ENCODE measurements at places on chromosomes 1 and 21. TPM values are rescaled to one million over a fixed set of nuclear protein-coding genes. Genes with fewer than 3 reads are reported as not detected.

GRCh38 chr21:44783020-44783696 is 18.5 kb downstream of the UBE2G2 start:
- no peak for DNase-seq

Gene CRABP2
- total RNA-seq = 0.45 TPM

DNA sequence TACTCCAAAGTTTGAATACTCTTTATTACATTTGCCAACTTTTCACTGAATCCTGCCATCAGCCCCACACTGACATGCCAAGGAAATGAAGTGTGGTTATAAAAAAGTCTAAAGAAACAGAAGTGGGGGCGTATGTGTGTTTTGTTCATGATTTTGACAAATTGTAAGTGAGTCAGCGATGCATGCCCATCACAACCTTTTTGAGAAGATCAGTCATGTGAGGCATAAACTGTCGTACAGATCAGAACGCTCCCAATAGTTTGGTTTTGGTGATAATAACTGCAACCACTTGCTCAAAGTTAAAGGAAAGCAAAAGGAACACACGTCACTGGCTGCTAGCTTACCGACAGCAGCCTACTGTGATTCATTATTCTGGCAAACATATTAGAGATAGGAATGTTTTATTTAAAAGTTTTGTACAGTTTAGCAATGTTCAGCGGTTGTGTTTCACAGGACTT is 95.6 kb downstream of the RGS2 start:
- peak; percentile 56 for DNase-seq

GRCh38 chr21:17045214-17045853 is 467.5 kb upstream of the CXADR start:
- DNase-seq = no peak

DNA sequence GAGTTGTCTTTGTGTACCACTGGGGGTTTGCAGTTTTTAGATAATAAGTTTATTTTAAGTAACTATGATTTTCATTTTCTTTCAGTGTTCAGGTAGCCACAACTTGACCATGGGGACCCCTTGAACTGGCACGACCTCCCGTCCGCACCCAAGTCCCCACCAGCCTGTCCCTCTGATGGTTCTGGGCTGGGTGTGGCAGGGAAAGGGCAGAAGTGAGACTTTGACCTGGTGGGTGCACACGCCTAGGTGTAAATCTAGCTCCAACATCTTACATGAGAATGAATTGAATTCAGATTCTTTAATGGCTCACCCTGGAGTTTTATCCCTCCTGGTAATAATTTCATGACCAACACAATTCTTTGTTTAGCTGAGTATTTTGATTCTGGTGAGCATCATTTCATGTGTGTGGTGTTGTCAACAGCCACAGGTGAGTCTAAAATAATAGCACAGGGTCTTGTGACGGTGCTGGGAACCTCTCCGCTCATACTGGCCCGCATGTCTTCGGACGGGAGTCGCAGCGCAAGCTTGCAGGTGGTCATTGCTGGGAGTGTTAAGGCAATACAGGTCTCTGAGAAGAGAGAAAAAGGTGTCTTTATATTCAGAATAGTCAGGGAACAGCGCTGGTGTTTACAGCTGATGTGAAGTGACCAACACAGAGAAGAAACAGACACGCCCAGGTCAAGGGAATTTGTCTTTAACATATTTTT is 50.8 kb upstream of the POFUT2 start:
- DNase-seq = no peak

DNA sequence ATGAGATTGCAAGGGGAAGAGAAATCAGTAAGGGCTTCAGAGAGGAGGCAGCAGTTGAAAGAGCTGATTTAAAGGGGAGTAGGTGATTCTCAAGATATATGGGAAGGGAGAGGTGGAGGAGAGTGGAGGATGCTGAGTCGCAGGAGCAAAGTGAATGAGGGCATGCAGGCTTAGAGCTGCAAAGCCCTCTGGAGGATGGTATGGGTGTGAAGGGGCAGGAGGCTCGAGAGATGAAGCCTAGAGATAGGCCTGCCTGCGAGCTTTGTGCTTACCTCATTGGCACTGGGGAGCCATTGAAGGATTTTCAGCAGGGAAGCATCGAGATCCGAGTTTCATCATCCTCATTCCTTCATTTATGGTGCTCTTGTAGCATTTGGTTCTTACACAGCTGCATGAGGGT is 15.8 kb upstream of the SH2D2A start:
- DNase-seq = no peak

Gene CEP350
- total RNA-seq = 30.3 TPM

DNA sequence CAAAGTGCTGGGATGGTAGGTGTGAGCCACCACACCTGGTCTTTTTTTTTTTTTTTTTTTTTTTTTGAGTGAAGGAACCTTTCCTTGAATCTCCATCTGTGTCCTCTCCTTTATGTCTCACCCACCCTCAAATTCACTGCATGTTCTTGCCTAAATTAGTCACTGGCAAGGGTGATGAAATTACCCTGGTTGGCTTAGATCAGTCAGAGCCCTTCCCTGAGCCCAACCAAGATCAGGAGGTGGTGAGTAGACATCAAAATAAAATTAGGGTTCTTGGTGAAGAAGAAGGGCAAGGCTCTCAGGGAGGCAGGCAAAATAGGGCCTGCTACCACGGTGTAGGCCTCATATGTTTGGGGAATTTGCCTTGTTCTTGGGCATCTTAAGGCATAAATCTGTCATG is 5.3 kb upstream of the TNN start:
- no peak for DNase-seq

DNA sequence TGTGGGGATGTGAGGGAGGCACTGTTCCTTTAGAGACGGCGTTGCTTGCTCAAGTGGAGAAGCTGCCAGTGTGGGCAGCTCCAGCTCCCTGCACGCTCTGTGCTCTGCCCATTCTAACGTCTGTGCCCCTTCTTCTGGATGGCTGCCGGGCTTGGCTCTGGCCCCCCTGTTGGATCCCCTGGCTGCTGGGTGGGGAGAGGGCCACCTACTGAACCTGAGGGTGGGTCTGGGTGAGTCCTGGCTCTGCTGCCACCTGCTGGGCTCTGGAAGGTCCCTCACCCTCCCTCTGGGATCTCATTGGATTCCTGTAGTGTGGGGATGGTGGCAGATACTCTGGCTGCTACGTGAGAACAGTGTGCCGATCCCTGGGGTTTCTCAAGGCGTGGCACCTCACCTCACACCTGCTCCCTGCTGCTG is 5.0 kb downstream of the PFKL start:
- DNase-seq = peak; percentile 55

Gene C1orf141
- total RNA-seq = 0.25 TPM

DNA sequence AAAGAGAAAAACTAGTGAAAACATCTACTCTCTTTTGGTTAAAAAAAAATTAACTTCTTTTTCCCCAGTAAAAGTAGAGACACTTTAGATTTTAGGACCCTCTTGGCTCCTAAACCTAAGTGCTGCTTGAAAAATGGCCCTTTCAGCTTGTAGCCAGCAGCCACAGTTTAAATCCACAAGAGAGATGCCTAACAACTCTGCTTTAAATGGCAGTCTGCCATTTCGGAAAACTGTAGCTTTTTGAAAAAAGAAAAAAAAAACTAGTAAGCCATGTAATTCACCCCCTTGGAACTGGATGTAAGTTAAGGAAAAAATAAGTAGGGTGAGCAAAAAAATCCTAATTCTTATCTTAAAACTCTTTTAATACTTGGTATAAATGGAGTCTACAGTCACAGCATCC is 56.0 kb downstream of the LHX9 start:
- no peak for DNase-seq

GRCh38 chr1:230246551-230246950 is 179.5 kb downstream of the GALNT2 start:
- DNase-seq = no peak

DNA sequence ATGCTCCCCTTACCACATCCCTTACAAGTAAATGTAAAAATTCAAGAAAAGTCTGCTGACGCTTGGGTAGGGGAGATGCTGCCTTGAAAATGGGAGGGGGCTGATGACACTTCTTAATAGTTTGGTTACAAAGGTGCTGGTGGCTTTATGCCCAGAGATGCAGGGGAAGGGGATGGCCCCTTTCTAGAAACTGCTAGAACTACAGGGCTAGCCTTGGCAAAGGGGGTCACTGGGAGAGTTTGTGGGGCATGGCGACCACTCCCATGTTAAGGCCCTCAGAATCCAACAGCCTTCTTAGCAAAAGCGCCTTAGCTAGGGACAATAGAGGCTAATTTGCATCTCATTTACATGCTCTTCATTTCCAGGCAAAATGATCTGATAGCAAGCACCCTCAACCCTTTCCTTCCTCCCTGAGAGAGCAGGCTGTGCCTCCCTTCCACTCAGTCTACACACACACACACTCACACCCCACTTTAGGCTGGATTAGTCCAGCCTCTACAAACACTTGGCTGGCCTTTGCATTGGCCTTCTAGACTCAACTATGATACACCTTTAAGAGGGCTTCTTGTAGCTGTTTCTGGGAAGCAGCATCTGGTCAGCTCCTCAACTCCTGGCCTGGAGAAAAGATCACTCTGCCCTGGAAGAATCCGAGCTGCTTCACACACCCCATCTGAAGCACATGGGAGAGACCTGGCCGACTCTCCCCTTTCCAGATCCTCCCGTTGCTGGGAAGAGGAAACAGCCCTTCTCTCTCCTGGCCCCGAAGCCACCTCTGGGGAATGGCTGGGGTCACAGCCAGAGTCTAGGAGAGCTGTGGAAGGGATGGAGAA is 1.7 kb downstream of the SEMA6C start:
- no peak for DNase-seq

DNA sequence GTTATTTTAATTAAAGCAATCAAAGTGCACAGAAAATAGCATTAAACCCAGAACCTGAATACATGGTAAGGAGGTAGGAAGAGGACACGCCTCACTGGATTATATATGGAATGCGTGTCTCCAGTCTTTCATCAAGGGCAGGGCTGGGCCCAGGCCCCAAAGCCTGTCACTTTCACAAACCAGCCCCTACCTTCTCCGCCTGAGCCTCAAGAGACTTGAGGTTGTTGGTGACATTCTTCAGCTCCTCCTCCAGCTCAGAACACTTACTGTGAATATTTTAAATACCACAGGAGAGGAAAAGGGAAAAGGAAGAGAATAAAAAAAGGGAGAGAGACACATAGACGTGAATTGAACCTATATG is 16.3 kb upstream of the NUP210L start:
- no peak for DNase-seq

- DNase-seq = no peak
Observed at GRCh38 chr1:86464819-86465218, 3.9 kb upstream of the CLCA1 start.

GRCh38 chr1:176745945-176746344 is 283.0 kb downstream of the PAPPA2 start:
- DNase-seq = no peak

DNA sequence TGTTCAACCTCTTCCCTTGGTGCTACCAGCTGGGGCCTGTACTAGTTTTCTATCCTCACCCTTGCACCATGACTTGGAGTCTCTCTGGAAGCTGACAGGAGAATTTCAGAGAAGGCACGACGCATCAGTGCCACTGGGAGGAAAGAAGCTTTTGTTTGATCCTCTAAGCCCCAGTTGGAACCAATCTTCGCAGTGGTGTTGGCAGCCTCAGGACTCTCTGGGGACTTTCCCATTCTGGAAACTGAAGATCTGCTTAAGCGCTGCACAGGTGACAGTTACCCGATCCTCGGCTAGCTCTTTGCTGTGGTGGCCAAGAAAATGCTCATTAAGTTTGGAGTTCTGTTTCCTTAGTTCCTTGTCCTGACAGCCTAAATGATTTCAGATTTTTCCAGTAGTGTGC is 222.3 kb downstream of the RHOU start:
- DNase-seq = no peak

DNA sequence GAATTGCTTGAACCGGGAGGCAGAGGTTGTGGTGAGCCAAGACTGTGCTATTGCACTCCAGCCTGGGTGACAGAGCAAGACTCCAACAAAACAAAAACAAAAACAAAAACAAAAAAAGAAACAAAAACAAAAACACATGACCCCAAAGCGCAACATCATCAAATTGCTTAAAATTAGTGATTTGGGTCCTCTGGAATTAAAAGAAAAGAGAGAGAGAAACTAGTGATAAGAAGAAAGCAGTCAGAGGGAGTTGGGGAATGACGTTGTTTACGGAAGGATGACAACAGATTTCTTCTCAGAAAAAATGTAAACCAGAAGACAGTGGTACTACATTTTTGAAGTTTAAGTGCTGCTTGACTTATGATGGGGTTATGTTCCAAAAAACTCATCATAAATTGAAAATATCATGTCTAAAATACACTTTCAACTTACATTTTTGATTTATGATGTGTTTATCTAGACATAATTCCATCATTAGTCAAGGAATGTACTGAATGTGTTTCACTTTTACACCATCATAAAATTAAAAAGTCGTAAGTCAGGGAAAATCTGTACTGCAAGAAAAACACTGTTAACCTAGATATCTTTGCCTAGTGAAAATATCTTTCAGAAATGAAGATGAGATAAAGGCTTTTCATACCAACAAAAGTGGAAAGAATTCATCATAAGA is 88.0 kb downstream of the MT1HL1 start:
- no peak for DNase-seq

DNA sequence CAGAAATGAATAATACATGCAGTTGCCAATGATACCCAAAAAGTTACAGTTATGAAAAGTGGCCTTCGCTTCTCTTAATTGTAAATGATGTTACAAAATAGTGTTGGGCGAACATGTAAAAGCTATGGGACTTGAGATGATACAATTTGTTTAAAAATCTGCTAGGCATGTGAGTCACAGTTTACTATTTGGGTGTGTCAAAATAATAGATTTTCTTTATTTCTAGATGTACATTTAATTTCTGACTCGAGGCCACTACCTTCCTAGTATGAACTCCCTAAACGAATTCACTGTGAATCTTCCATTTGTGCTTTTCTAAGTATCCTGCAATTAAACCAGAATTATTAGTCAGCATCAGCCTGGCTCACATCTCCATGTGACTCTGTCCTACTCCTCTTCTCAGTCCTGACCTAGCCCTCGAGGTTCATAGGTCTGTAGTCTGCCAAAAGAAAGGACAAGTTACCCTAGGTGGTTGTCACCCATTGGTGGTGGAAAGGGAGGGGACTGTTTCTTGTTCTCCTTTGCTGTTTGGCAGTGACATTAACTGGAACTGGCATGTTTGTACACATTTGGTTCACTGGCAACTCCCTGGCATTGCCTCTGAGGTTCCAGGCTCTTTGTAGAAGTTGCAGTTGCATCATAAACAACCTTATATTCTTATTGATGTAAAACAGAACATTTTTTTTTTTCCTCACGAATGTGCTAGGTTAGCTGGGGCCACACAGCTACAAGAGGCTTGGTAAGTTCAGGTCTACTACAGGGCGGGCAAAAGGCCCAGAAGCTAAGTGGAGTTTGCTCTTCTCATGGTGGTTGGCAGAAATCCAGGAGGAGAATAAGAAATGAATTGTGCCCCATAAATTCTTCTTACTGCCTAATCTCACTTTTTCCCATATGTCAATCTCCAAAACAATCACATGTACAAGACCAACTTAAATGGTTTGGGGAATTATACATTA is 746.5 kb upstream of the ADAMTS5 start:
- no peak for DNase-seq

Data from activated naive CD4-positive, alpha-beta T cell treated with anti-CD3 and anti-CD28 coated beads for 36 hours (primary cell).